ENCODE measurements at places on chromosomes 12 and 14.

- DNase-seq, result no peak
Measured at GRCh38 chr14:74947353-74948227, 7.8 kb downstream of the PGF start.

DNA sequence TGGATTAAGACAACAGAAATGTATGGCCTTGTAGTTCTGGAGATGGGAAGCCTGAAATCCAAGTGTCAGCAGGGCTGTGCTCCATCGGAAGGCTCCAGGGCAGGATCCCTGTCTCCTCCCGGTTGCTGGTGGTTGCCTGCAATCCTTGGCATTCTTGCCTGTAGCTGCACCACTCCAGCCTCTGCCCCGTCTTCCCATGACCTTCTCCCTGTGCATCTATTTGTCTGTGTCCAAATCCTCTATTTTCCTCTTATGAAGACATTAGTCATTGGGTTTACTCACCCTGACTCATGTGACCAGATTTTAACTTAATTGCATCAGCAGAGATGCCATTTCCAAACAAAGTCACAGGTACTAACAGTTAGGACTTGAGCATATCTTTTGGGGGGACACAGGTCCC lies 15.1 kb downstream of the TUNAR start:
- no peak for DNase-seq

DNA sequence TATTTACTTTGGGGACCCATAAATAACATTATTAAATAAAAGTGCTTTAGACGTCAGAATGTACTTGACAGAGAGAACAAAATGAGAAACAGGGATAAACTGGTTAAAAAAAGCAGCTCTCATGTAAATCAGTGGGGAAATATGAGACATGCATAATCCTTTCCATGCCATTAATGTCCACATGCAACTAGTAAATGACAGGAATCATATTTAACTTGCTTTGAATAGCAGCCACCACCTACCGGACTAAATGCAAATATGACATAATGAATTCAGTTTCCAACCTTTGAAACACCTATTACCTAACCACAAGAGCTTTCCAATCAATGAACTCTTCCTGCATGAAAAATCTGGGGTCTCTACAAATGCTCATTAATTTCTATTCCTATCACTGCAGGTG lies 19.6 kb downstream of the FGD6 start:
- no peak for DNase-seq

DNA sequence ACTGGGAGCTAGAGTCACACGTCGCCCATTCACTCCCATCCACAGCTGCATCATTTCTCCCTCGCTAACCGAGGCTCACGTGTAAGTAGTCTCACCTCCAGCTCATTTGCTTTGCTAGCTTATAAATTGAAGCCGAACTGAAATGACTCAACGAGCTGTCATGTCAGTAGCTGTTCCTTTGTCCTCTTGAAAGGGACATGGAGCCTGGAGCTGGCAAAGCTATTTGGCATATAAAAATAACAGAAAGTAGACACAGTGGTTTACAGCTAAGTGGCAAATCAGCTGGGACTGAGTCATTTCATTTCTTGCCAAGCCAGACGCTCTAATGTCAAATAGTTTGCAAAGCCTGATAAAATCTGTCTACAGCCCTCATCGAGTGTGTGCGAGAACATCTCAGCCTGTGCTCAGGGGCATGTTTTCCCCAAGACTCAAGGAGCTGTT lies 114.4 kb upstream of the TMEM233 start:
- DNase-seq, result no peak

GRCh38 chr14:101950100-101950499 lies 14.3 kb upstream of the DYNC1H1 start:
- no peak for DNase-seq

- DNase-seq, result no peak
Measured at GRCh38 chr14:48693793-48694192, 892.4 kb downstream of the RPS29 start.

DNA sequence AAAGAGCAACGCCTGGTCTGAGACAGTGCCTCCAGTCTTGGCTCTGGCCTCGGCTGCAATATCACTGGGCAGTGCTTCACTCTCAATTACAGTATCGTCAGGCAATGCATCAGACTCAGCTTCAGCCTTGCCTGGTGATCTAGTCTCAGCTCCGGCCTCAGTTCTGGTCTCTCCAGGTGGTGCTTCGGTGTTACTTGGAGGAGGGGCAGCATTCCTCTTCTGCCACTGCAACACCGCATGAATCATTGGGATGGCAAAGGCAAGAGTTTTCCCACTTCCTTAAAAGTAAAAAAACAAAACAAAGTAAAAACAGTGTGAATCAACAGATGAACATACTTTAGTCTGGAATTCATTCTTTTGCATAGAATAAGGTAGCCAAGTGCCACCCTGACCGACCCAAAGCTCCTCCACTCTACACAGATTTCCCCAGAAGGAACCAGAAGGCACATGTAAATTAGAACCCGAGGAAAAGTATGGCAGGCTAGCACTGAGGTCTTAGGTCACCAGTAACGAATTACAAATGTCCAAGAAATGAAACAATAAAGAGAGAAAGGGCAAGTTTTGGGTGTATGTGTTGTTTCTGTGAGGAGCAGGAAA lies 18.6 kb downstream of the DDX24 start:
- no peak for DNase-seq

DNA sequence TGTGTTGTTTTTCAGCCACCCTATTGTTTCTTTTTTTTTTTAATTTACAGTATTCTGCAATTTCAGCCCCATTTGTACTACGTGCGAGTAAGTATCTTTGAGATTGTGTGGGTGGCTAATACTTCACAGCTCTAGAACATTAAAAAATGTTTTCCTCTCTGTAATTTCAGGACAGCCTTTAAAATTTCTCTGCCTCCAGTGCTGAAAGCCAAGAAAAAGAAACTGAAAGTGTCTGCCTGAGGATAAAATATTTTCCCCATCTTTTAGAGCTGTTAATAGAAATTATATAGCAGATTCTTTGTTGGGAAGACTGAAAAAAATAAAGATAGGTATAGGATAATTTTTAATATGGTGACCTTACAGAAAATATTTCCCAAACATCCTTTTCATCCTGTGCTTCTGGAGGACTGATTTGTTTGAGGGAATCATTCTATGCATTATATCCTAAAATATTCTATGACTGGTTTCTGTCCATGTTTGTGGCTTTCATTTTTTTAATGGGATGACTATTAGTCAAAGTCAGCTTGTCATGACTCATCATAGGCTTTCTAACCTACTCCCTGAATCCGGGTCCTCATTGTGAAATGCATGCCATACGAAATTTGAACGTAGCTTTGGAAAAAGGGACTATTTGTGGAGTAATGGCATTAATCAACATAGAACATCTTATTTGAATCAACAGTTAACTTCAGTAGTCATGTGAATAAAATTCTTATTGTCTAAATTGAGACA lies 10.8 kb upstream of the TCTN2 start:
- DNase-seq, result no peak

- no peak for DNase-seq
Measured at GRCh38 chr12:103819312-103819711, 21.7 kb downstream of the NT5DC3 start.

GRCh38 chr12:1800401-1801302 lies 19.7 kb upstream of the LRTM2 start:
- no peak for DNase-seq

DNA sequence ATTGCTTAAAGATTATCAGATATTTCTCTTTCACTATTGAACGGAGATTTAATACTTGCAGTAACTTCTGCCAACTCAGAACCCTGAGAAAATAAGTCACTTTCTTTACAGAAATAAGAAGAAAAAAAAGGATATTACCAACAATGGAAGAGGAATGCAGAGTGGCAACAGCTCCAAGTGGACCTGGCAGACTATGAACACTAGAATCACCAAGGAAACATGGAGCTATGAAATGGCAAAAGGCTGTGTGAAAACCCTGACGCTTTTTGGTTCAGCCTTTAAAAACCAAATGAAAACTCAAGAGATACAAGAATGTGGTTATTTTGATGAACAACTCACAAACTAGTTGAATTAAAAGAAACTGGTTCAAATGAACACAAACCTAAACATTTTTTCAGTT lies 17.7 kb downstream of the DTD2 start:
- DNase-seq, result no peak

DNA sequence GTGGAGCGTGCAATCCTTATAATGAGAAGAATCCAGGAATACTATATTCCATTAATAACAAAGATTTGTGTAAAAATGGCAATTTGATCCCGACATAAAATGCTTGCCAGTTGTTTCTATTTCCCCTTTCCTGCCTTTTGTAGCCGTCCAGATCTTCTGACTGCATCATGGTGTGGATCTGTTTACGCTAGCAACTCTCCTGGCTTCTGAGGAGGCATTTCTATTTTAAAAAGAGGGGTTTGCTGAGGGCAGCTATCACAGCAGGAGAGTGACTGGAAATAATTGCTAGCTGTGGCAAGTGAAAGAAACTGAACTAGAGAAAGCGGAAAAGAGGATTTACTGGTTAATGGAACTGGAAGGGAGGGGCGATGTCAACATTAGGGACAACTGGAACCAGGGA lies 145.6 kb downstream of the ATP23 start:
- DNase-seq, result no peak

DNA sequence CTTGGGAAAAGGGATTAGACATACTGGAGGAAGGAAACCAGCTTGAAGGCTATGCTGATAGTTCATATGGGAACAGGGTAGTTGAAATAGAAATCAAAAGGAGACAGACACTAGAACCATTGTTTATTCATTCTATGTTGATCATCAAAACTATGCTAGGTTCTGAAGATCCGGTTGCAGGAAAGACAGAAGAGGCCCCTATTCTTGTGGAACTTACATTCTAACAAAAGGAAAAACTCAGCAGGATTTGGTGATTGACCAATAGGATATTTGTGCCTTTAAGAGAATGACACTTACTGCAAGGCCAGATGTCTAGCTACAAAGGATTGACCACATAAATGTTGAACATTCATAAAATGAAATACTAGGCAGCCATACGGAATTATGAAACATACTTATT lies 179.2 kb downstream of the AKAP6 start:
- DNase-seq, result no peak

DNA sequence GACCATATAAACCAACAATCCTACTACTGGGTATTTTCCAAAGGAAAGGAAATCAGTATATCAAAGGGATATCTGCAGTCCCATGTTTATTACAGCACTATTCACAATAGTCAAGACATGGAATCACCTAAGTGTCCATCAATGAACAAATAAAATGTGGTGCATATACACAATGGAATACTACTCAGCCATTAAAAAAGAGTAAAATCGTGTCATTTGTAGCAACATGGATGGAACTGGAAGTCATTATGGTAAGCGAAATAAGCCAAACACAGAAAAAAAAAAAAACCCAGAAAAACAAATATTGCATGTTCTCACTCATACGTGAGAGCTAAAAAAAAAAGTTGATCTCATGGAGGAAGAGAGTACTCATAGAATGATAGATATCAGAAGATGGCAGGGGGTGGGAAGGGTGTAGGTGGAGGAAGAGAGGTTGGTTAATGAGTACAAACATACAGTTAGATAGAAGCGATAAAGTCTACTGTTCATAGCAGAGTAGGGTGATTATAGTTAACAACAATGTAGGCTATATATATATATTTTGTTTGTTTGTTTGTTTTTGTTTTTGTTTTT lies 49.3 kb downstream of the BCAT1 start:
- DNase-seq, result no peak

DNA sequence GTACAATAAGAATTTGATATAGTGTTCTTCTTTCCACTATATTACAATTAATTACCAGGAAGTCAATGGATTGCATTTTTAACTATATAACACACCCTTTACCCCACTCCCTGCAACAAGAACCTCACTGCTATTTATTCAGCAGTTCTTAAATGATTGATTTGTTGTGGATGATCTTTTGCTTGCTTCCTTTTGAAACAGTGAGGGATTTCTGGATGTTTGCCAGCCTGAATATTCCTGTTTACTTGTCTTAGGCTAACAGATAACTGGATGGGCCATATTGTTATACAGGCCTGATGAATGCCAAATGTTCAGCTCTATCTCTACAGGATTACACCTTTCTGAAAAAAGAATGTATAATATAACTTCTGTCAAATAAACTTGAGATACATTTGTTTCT lies 497.6 kb downstream of the APAF1 start:
- DNase-seq, result no peak

DNA sequence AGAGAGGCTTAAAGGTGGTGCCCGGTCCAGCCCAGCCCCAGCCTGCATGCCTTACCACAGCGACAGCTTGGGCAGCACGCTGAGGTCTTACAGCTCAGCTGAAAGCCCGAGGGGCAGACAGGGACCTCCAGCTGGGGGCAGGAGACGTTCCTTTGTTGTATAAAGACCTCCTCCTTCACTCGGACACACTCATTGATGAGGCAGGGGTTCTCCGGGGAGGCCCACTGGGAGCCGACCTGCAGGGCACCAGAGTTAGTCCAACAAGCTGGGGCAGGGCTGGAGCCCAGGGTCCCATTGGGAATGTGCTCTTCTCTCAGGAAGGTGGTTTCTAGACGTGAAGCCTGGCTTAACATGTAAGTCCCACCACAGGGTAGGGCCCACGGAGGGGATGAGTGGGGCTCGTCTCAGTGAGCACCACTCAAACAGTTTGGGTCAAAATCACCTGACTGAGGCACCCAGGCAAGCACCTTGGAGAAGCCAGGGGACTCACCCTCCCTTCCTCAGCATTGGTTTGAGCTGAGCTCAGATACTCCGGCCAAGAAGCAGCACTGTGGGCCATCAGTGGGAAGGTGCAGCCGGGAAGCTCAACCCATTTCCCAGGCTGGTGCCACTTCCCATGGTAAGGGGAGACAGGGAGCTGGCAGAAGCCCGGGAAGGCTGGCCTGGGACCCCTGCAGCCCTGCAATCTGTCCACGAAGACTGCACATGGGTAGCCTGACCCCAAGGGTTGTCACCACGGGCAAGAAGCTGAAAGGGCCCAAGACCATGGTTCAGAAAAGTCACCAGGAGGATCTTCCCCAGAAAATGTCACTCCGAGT lies 24.3 kb upstream of the ANO2 start:
- DNase-seq, result no peak

DNA sequence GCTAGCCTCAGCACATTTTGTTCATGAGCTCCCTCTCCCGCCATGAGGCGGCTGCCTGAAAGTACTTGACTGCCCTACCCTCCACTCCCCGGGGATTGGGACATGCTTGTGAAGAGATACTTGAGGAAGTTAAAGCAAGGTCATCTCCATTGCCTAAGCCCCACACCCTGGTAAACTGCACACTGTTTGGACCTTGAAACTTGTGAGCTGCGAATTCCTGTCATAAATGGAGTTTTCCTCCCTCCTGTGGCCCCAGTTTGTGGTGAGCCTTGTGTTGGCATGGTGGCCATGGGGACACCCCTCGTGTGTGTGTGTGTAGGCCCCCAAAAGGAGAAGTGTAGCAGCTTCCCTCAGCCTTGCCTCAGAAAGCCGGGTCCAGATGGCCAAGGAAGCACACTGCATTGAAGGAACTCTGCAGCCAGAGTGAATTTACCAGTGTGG lies 395.5 kb downstream of the ZFP36L1 start:
- DNase-seq, result no peak

GRCh38 chr12:125160281-125160955 lies 95.2 kb downstream of the AACS start:
- no peak for DNase-seq

- DNase-seq, result no peak
Measured at GRCh38 chr12:126369487-126370463, 1304.5 kb downstream of the AACS start.

DNA sequence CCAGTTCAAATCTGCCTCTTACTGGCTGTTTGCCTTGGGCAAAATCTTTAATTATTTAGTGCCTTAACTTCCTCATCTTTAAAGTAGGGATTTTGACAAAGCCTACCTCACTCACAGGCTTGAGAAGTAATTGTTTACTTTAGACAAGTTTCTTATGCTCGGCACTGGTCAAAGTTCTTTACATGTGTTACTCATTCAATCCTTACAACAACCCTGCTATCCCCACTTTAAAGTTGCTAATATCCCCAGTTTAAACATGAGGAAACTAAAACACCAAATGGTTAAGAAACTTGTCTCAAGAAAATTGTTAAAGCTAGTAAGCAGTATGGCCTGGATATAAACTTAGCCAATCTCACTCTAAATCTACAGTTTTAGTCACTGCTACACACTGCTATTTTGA lies 204.0 kb upstream of the AVPR1A start:
- DNase-seq, result no peak
